ENCODE measurements at places on chromosomes 16 and 17.
A peak's percentile ranks its signal among the peaks of the same experiment; 100 is the strongest.

DNA sequence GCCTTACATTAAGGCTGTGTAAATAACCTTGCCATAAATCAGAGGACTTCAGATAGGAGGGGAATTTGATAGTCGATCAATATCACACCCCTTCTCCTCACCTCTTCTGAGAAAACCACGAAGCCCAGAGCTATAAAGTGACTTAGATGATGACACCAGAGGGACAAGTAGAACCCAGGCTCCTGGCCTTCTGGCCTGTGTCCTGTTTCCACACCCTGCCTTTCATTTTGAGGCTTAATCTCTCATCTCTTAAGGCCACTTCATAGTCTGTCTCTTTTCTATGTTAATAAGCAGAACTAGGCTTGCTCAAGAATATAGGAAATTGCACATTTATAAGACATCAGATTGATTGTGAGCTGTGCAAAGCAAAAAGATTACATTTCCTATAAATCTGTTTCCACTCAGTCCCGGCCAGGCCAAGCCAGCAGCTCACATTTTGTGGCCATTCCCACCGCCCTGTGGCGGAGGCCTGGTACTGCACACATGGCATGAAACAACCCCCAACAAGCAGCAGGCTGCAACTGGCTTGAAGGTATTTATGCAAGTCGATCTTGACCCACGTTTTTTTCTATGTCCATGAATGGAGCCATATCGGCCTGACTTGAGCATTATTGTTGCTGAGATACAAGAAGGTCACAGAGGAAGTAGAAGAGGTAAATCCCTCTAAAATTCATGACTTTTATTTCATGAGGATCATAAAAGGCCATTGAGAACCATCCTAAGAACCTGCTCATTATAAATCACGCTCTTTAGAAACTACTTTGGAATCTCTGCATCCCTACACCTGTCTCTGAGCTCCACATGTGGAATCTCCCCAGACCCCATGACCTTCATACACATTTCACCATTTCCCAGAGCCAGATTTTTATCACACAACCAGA is 93.7 kb downstream of the PMP22 start:
- peak; percentile 82 for DNase-seq

- no peak for DNase-seq
These were observed 4.3 kb upstream of the EZH1 start for GRCh38 chr17:42748908-42749798.

DNA sequence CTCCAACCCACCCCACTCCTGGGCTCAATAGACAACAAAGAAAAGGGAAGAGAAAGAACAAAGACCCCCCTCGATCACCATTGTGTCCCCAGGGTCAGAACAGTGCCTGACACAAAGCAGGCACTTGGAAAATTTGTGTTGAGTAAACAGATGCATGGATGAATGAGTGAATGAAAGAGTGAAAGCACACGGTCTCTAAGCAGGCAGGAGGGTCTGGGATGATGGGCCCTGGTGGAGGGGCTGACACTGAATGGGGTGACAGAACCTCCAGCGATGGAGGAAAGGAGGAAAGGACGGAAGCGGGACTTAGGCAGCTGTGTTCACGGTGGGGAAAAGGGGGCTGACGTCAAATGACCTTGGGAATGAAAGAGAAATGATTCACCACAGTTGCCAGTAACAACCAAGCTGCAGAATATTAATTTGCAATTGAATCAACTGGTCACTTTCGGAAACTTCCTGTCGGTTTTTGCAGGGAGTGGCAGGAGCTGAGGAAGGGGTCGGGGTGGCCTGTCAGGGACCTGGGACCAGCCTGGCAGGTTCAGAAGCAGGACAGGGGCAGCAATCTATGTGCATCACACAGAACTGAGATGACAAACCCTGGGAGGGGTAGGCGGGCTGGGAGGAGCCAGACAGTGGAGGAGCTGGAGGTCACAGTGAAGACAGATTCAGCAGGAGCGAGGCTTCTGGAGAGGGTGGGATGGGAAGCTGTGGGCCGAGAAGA is 6.7 kb upstream of the GAST start:
- DNase-seq, result peak; percentile 58

DNA sequence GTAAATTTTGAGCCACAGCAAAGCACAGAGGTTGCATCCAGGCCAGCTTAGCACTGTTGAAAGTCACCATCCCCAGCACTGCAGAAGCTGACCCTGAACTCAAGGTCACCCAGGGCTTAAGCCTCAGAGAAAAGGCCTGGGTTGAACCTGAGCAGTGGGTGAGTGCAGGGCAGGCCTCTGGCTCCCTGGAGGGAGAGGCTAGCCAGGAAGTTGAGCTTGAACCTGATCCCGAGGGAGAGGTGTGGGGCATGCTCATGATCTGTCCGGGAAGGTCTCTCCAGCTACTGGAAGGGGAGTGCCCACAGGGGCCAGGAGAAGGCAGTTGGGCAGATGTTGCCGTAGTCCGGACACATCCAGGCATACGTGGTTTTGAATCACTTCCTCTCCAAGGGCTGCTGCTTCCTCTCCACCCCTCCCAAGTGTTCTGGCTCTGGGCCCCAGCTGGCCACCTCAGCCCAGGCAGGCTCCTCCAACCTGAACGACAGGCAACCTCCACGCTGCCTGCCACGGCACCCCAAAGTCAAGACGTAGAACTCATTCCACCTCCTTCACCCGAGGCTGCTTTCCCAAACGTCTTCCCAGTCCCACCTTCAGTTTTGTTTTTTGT is 18.4 kb downstream of the CARHSP1 start:
- peak; percentile 80 for DNase-seq

All from AG10803 (cell line).